ACHN (cell line): ENCODE measurements at places on chromosomes 1 and 21.

DNA sequence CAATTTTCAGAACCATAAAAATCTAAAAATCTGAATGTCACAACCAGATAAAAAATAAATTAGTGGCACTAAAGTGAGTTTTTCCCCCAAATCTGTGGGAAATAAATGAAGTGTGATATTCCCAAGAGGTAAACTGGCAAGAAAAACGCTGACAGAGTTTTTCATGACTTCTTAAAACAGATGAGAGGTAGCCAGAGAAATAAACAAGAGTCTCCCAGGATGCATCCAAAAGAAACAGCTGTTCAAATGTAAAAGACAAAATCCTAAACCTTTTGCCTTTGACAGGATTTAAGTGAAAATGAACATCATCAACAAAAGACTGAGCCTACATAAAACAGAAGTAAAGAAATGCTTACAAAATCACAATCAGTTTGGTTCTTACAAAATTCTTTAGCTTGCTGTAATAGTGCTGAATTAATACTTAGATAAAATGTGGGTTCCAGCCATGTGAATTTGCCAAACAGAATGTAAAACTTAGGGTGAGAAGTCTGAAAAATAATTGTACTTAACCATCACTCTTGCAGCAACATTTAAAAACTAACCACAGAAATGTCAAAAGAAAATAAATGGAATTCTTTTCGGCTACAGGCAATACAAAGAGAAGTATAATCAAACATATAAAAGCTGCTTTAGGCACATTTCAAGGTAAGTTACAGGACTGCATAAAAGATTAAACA is 133.6 kb downstream of the EIF4G3 start:
- no peak for DNase-seq

DNA sequence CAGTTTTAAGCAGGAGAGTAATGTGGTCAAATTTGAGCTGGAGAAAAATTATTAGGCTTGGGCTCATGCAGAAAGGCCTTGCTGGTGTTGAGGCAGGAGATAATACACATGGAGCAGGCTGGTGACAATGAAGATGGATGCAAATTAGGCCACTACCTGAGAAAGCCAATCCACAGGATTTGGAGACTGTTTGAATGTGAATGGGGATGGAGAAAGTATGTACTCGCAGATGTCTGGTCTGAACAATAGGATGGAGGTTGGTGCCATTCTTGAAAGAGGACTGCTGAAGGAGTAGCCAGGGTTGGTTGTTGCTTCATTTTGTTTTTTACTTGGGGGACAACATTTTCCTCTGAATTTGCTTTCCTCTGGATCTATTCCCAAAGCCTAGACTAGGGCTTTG is 8.0 kb upstream of the KIRREL1 start:
- no peak for DNase-seq

- peak; percentile 7 for DNase-seq
Observed at GRCh38 chr1:170530972-170531757, 801 bp upstream of the GORAB start.

DNA sequence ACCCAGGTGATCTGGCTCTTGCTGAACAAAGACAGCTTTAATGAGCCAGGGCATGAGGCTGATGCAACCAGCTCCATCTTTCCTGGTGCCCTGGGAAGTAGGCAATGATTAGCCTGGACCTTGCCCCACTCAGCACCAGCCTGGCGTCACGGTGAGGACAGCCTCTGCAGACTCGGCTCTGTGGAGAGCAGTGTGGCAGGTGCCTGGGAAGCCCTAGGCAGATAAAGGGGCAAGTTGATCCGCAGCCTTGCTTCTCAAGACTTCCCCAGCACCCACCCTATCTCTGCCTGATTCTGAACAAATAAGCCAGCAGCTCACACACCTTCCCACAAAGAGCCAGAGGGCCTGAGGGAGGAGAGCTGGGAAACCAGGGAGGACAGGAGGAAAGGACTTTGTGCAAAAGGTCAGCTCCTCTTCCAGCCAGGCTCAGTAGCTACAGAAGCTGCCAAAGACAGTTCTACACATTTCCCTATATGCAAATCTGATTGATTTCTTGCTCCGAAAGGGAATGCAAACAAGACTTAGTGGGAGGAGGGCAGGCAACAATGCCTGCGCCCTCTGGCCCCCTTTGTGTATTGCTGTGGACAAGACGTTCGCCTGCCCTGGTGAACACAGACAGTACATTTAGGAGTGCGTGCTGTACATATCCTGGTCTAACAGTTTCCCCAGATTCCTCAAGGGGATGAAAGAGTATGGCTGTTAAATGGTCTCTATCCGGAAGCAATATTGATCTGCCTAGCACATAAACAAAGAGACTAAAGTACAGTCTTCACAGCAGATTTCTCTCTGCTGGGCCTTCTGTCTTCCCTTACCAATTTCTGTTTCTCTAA is 63.8 kb downstream of the BCAR3 start:
- DNase-seq: peak; percentile 84

DNA sequence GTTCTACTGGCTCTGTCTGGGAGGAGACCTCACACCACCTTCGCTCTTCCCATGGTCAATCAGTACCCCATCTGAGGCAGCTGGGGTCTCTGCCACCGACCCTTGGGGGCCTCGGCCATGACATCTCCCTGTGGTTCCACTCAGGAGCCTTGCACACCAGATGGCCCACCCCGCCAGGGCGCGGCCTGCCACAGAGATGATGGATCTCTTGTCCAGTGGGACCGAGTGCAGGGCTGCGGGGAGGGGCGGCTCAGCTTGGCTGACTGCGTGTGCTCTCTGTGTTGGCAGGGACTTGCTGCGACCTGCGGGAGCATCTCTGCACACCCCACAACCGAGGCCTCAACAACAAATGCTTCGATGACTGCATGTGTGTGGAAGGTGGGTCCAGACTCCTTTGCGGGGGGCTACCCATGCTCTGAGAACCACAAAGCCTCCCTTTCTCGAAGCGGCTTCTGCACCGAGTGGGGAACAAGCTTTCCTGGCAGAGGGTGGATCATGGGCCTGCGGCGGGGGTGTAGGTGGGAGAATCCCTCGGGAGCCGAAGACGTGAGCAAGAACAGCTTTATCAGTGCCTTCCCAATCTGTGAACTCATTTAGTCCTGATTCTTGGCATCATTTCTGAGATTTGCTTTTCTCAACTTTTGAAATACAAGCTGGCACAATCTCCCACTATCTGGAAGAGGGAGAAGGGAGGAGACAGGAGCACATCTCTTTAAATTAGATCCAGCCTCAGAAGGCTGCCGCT is 20.9 kb upstream of the AGTRAP start:
- DNase-seq: no peak

- peak; percentile 62 for DNase-seq
Observed at GRCh38 chr1:174743654-174744561, 255.8 kb upstream of the CACYBP start.

GRCh38 chr1:186310307-186310706 is 64.7 kb downstream of the TPR start:
- no peak for DNase-seq

DNA sequence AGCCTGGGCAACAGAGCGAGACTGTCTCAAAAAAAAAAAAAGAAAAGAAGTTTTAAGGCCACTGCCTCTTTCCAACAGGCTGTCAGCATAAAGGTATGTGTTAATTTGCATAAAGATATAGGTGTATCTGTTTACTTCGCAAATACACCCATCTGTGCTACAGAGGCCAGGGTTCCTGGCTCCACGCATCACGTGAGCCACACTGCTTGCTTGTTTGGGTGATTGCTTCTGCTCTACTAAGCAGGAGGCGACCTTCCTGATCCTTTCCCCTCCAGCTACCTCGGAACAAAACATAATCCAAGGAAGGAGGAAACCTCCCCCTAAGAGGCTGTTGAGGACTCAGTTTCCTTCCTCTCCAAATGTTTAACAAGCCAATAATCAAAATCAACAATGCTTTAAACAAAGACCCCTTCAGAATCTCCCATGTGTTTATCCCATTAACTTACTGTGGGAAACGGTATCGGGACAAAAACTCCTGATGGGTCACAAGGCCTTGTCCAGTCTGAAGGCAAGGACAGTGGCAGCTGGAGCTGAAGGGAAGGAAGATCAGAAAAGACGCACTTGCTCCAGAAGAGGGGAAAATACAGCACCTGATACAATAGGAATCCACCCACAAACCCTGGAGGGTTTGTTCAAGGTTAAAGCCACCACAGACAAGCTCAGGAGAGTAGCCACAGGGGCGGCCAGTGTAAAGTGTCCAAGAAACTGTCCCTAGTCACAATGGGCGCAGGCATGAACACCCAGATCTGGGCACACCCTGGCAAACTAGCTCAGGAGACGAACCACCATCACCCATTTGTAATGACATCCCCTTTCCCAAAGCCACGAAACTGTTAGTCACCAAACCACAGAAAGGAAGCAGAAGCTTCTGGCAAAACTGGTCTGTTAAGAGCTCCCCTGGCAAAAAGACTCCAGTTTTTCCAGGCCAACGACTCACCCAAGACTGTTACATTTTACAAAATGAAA is 17.2 kb downstream of the CTNNBIP1 start:
- peak; percentile 75 for DNase-seq

- no peak for DNase-seq
Observed at GRCh38 chr1:5972198-5972520, 20.1 kb downstream of the NPHP4 start.

- DNase-seq: no peak
Observed at GRCh38 chr1:54174106-54174505, 21.3 kb upstream of the CDCP2 start.

DNA sequence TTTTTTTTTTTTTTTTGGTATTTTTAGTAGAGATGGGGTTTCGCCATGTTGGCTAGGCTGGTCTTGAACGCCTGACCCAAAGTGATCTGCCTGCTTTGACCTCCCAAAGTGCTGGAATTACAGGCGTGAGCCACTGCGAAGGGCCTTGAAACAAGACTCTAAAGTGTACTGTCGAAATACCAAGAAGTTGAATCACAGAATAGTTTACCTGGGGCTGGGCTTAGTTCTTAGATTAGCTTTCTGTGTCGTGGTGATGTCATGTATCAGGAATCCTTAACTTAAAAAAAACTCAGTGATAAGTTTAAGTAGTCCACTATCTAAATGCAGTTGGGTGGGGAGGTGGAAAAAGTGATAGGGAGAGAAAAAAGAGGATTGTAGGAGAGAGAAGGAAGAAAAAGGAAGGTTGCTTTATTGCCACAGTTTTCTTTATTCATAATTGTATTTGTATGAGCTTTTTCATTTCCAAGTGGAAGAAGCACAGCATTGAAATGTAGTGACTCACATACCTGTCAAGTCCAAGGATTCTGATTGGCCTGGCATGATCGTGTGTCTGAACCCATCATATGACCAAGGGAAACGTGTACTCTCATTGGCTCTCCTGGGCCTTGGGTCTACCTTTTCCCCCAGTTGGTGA is 13.4 kb downstream of the ITSN1 start:
- peak; percentile 97 for DNase-seq

- no peak for DNase-seq
Observed at GRCh38 chr1:87883906-87884305, 555.2 kb downstream of the LMO4 start.

- no peak for DNase-seq
Observed at GRCh38 chr21:35614396-35614921, 445.9 kb downstream of the SETD4 start.

- DNase-seq: peak; percentile 70
Observed at GRCh38 chr1:44714944-44715571, 15.9 kb downstream of the RNU5D-1 start.

DNA sequence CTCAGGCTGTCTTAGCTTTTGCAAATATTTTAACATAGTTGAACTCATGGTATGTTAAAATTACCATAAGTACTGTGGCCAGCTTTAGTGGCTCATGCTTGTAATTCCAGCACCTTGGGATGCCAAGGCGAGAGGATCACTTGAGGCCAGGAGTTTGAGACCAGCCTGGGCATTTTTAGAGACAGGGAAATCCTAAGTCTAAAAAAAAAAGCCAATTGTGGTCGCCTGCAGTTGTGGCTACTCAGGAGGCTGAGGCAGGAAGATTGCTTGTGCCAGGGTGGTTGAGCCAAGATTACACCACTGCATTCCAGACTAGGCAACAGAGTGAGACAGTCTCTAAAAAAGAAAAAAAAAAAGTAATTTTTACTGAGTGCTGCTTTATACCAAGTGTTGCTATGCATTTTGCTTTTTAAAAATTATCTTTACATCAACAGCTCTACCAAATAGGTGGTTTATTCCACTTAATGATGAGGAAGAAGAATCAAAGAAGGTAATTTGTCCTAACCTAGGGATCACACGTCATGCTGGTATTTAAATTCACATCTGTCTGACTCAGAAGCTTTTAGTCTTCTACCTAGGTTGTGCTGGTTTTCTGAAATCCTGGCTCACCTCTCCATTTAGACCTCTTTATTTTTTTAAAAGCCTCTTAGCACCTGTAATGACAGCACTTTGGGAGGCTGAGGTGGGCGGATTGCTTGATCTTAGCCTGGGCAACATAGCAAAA is 16.8 kb downstream of the PPP1R12B start:
- peak; percentile 36 for DNase-seq

DNA sequence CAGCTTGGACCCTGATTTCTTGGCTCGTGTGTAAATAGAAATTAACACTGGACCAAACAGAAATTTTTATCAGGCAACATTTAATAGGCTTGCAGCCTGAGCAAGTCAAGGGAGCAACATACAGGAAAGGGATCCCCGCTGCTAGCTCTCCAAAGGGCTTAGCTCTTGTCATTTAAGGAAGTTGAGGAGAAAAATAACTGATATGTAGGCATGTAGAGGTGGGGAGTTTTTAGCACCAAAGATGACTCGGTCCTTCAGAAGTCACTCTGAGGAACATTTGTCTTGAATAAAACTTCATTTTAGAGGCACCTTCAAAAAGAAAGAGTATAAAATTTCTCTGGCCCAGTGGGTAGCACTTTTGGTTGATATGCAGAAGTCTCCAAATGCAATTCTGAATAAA is 27.1 kb downstream of the GBP2 start:
- no peak for DNase-seq

DNA sequence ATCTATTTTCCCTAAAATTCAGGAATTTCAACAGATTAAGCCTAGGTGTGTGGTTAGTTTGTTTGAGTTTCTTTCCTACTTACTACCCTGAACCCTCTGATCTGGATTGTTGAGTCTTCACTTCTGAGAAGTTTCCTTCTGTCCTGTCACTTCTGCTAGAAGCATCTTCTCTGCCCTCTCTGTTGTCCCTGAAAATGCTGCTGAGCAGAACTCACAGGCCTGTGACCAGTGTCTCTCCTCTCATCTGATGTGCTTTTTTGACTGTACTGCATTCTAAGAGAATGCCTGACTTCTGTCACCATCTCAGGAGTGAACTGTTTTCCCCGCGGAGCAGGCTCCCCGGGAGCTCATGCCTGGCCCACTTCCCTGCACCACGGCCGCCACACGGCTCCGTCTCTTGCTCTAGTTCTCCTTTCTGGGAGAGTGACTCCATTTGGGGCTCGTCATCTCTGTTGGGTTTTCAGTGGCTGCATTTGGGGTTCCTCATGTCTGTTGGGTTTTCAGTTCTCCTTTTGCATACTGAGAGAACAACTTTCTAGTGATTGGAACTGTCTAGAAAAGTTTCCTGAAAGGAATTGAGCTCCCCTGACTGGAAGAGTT is 77.9 kb downstream of the POFUT2 start:
- DNase-seq: no peak

DNA sequence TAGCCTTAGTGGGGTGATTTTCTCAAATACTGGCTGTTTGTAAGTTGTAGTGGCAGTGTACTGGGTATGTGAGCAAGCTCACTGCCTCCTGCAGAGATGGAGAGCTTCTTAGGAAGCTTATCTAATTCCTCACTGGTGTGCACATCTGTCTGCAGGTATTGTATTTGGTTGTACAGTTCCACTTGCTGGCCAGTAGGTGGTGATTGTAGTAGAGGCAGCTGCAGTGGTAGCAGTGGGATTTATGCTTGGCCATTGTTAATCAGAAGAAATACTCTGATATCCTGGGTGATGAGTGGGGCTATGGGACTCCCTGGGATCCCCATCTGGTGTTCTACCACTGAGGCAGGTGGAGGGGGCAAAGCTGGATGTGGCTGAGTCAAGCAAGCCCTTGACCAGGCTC is 276.1 kb upstream of the SPAG17 start:
- peak; percentile 4 for DNase-seq
